ENCODE measurements at places on chromosomes 3 and 15. TPM values are rescaled to one million over a fixed set of nuclear protein-coding genes. Genes with fewer than 3 reads are reported as not detected.

Gene GOLGA8M
- total RNA-seq, result 2.9 TPM

Gene LTK
- total RNA-seq, result not detected

GRCh38 chr15:81534124-81534523 lies 160.1 kb upstream of the TMC3 start:
- no peak for DNase-seq

GRCh38 chr3:11375333-11376088 lies 103.3 kb downstream of the ATG7 start:
- DNase-seq, result no peak

- no peak for DNase-seq
Observed at GRCh38 chr3:165640031-165640430, 197.2 kb downstream of the BCHE start.

DNA sequence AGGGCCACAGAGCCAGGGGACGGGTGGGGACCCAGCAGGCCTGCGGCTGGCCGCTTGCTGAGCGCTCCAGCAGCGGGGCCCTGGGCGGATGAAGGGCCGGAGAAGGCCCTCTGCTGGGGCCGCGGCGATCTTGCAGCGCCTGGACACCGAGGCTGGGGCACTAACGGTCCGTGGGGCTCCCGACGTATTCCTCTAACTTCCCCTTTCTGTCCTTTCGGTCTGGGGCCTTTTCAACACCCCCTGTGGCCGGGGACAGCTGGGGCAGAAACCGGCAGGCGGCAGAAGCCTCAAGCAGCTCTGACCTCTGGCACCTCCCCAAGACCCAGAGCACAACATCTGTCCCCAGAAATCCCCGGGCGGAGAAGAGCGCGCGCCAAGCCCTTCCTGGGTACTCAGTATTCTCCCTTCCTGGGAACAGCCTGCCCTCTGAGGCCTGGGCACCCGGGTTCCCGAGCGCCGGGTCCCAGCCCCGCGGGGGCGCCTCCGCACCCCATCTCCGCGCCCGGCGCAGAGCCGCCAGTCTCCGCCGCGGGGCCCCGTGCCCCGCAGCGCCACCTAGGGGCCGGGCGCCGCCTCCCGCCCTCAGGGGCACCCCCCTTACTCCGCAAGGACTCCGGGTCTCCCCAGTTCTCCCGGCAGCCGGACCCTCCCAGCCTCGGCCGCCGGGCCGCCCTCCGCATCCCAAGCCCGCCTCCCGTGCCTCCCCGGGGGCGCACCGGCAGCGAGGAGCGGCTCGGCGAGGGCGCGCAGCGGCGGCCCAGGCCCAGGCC lies 582 bp upstream of the SLCO3A1 start:
- DNase-seq, result peak; percentile 53

DNA sequence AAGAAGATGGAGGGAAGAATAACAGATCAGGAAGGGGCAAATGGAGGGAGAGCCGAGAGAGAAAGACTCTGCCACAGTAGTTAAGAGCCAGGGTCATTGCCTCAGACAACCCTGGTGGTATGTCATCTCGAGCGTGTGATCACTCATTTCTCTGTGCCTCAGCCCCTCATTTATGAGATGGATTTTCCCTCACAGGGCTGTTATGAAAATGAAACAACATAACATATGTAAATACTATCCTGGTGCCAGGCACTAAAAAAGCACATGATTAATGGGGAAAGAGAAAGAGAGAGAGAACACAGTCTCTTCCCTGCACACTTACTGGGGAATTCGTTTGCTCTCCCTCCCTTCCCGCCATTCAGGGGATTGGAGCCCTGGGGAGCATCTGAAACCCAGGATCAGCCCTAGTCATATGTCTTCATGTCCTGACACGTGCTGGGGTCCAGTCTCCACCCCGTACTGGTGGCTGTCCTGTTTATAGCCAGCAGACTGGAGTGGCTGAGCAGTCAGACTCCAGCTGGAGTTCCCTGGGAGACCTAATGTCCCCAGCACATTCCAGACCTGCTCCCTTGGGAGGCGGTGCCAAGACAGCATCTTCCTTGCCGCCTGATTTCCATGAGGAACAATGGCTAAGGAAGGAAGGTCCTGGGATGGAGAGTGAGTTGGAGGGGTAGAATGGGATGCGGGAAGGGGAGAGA lies 14.7 kb upstream of the AMOTL2 start:
- no peak for DNase-seq

Data from breast epithelium (tissue), 4 donors.